Renal pelvis (tissue), 12 donors: ENCODE measurements at places on chromosomes 5 and 9. TPM values are rescaled to one million over a fixed set of nuclear protein-coding genes. Genes with fewer than 3 reads are reported as not detected.

GRCh38 chr9:121505903-121506735 lies 6.5 kb upstream of the GGTA1 start:
- DNase-seq = peak; percentile 34

DNA sequence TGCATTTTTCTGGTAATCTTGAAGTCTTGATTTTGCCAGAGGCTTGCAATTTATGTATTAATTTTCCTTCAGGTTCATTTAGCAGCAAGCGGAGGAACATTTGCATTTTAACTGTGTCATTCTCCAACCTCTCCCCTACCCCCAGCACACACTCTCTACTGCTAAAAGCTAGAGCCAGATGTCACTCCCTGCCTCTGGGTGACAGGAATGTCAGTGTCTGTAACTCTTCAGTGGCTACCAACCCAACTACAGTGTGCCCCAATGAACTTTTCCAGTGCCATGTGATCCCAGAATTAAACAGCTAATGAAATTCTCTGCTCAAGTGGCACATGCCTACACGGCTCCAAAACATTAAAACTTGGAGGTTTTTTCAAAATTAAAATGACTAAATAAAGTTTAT lies 260.3 kb downstream of the GOLPH3 start:
- no peak for DNase-seq

GABRA1 gene
- not detected for polyA plus RNA-seq

- no peak for DNase-seq
Observed at GRCh38 chr5:80182809-80183580, 72.9 kb downstream of the SERINC5 start.

DNA sequence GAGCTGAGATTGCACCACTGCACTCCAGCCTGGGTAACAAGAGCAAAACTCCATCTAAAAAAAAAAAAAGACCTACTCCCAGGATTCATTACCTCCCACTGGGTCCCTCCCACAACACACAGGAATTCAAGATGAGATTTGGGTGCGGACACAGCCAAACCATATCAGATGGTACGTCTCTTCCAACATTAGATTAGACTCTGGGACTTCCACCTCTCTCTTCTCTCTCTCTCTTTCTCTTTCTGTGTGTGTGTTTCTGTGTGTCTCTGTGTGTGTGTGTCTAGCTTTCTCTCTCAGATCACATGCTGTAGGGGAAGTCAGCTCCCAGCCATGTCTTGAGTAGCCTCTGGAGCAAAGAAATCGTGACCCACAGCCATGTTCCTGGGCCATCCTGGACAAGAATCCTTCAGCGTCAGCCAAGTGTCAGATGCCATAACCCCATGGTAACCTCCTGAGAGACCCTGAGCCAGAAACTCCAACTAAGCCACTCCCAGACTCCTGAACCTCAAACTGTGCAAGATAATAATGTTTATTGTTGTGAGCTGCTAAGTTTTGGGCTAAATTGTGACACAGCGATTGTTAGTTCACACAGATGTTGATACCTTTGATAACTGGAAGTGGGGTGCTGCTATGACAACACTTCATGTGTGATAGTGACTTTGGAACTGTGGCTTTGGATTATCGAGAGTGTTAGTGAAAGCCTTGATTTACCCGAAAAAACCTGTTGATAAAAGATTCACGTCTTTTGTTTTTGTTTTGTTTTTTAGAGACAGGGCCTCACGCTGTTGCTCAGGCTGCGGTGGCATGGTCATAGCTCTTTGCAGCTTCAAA lies 4.1 kb upstream of the CMBL start:
- no peak for DNase-seq

TOR2A gene
- polyA plus RNA-seq = 17.6 TPM

DNA sequence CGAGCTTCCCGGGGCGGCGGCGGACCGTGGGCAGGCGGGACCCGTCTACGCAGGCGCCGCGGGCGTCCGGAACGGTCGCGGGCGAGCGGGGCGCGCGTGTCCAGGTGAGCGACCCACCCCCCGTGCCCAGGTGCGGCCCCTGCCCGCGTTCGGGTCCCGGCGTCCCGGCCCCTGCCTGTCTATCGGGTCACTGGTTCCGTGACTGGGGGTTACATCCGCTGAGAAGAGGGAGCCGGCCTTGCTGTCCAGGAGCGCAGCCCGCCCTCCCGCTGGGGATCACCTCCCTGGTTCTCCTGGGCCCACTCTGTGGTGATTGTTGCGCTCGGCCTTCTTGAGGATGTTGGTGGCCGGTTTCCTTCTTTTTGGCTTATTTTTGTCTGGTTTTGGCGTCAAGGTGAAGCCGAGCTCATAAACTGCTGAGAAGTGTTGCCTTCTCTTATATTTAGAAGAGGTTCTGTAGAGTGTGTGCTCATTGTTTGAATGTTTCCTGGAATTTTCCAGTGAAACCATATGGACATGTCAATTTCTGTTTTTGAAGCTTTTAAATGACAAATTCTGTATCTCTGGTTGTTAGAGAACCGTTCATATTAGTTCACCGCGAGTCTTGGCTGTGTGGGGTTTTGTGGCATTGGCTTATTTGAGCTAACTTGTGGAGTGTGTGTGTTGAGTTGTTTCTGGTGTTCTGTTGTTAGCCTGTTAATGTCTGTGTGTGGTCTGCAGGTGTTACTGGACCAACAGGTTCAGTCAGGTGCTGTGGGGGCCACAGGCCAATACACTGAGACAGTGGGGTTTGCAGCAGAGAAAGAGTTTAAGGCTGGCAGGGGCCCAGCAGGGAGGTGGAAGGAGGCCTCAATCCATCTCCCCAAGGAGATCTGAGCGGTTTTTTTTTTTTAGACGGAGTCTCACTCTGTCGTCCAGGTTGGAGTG lies 621 bp downstream of the CEP72 start:
- no peak for DNase-seq

- no peak for DNase-seq
Observed at GRCh38 chr9:38699337-38699736, 20.6 kb downstream of the FAM240B start.

ACTBL2 gene
- polyA plus RNA-seq = not detected

GRCh38 chr9:18601956-18602355 lies 128.0 kb downstream of the ADAMTSL1 start:
- no peak for DNase-seq

GRCh38 chr9:5982317-5982716 lies 33.1 kb downstream of the RANBP6 start:
- DNase-seq = no peak

NOL6 gene
- polyA plus RNA-seq = 26.9 TPM

DNA sequence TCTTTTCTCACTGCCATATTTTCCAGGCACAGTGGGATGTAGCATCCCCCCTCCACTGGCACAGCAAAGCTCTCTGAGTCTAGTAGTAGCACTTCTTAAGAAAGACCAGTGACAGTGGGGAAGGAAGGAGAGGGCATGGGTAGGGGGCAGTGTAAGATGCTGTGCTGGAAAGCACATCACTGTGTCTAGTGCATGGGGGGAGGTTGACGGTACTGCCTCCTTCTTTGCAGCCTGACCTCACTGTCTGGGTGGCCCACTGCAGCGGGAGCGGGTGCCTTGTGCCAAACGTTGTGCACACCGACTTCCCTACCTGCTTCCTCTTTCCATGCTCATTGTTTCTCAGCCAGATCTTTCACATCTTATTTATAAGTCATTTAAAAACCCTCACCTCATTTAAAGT lies 91.8 kb downstream of the PDE8B start:
- DNase-seq = no peak

DNA sequence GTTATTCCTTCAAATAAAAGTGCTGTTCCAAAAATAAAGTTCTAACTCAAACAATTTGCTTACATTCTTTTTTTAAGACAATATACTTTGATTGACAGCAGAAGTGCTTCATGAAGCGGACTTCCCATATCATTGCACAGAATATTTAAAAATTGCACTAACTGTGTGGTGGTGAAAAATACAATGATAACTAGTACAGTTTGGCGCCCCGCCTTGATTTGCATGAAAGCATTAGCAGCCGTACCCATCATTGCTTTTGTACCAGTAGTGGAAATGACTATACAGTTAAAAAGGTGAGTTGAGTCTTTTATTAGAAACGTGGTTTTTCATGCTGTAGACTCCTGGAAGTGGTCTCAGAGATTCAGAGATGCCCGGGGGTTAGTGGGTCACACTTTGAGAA lies 69.5 kb upstream of the MAP3K1 start:
- no peak for DNase-seq

- no peak for DNase-seq
Observed at GRCh38 chr5:11476866-11477265, 427.4 kb downstream of the CTNND2 start.

GRCh38 chr5:61245486-61245885 lies 83.2 kb upstream of the SMIM15 start:
- peak; percentile 33 for DNase-seq

TLE1 gene
- polyA plus RNA-seq = 67.6 TPM

DNA sequence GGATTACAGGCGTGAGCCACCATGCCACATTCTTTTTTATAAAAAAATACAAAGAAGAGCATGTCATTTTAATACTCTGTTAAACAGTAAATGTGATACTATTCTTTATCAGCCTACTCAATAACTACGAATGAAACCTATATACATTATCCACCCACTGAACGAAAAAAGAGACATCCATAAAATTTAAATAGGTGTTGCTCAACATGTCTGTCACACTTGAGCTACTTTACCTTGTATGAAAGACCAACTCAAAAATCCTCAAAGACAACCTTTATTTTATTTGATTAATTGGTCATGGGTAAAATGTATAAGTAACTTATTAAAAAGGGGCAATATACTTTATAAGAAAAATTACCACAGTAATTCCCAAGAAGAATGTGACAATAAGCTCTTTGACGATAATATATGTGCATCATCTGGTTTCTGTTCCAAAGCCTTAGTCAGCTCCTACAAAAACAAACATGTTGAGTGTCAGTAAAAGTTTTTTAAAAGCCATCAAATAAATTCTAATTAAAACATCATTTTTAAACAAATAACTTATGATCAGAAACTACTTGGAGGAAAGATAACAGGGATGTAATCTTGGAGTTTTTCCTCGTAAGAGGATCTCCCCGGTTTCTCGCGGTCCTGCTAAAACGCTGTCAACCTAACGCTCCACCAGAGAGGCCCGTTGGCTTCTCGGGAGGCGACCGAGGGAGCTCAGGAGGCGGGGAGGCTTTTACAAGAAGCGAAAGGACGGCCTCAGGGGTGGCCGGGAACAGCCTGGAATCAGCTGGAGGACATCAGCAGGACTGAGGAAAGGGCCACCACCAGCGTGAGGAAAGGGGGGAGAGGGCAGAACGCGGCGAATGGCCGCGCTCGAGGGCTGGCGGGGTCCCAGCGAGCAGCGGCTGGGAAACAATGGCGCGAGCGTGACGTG lies 13.5 kb upstream of the ANKRD18B start:
- peak; percentile 67 for DNase-seq

GRCh38 chr5:73663860-73664240 lies 37.9 kb downstream of the ARHGEF28 start:
- no peak for DNase-seq

- no peak for DNase-seq
Observed at GRCh38 chr5:88674356-88675167, 208.4 kb downstream of the MEF2C start.

GRCh38 chr5:172834415-172835289 lies 601 bp downstream of the ERGIC1 start:
- DNase-seq = no peak

PCDHB10 gene
- polyA plus RNA-seq = 6.6 TPM

DNA sequence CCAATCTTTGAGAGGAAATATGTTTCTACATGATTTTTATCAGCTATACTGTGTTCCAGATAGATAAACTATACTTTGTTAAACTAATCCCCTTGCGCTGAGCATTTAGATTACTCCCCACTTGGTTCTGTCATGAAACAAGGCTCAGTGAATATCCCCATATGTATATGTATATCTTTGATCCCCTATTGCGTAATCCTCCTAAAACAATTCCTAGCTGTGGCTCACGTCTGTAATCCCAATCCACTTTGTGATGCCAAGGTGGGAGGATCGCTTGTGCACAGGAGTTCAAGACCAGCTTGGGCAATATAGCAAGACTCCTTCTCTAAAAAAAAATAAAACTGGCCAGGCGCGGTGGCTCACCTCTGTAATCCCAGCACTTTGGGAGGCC lies 2.7 kb downstream of the PHYHD1 start:
- DNase-seq = no peak

ANKRA2 gene
- 54.4 TPM for polyA plus RNA-seq

ENDOG gene
- 17.0 TPM for polyA plus RNA-seq

IRX1 gene
- polyA plus RNA-seq = 53.8 TPM

DNA sequence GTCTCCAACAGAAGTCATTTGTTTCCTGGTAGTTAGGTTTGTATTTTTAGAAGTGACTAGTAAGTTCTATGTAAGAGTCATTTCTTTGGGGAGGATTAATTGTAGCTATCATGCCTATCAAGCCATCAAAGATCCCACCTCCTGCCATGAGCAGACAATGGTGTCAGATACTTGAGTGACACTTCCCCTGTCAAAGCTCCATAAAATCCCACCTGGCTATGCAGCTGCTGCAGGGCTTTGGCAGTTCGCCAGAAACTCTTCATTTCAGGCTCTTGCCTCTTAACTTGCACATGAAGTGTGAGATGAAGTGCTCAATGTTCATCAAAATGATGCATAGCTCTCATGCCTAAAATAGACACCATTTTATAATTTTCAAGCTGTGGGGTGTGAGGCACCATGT lies 312.1 kb downstream of the CDH12 start:
- DNase-seq = peak; percentile 19

DNA sequence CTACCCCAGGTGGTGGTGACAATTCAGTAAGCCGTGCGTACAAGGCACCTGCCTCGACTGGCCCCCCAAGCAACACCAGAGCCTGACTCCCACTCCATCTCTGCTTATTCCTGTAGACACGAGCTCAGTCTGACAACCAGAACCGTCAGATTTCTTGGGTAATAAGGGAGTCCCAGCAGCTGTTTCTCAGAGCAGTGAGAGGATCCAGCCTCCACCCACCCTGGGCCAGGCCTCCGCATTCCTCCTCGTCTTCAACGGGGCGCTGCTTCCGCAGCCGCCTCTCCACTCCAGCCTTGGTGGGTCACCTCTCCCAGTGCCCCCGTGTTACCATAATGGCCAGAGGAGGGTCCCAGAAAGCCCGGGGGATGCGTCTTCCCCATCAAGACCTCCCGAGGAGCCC lies 27.7 kb upstream of the GFPT2 start:
- no peak for DNase-seq

- no peak for DNase-seq
Observed at GRCh38 chr5:167759057-167759821, 532.2 kb upstream of the WWC1 start.

DNA sequence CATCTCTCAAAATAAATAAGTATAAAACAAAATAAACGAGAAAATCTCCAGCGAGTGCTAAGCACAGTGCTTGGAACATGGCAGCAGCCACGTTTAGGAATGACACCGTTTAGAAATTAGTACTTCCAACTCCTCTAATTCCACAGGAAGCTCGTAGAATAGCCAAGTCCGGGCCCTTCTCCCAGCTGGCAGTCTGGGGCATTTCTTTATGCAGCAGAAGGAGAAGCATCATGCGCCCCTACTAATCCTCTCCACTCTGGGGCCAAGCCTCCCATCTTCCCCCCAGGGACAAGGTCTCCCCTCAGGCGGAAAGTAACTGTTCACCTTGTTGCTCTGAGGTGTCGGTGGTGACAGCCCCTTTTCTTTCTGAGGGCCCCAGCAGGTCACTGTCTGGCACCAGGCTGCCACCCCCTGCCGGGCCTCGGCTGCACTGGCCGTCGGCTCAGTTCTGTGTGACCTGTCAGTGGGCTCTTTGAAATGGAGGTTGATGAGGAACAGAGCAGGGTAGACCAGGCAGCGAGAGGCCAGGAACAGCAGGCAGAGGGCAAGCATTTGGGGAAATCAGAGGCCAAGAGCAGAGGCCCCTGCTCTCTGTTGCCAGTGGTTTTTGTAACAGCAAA lies 113.5 kb upstream of the WWC1 start:
- DNase-seq = no peak
